ENCODE measurements at places on chromosomes 5 and 9.

DNA sequence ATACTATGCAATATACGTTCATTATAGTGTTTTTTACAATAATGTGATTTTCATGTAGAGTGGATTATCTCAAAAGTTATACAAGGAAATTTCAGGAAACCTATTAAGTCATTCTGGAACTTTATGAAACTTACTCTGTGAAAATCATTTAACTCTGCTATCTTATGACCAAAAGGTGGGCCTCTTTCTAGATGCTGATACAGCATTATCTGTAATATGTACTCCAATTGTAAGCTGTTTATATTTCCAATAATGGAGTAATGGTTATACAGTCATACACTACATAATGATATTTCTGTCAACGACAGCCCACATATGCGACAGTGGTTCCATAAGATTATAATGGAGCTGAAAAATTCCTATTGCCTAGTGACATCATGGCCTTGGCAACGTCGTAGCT is 18.8 kb upstream of the PCSK5 start:
- DNase-seq, result no peak

DNA sequence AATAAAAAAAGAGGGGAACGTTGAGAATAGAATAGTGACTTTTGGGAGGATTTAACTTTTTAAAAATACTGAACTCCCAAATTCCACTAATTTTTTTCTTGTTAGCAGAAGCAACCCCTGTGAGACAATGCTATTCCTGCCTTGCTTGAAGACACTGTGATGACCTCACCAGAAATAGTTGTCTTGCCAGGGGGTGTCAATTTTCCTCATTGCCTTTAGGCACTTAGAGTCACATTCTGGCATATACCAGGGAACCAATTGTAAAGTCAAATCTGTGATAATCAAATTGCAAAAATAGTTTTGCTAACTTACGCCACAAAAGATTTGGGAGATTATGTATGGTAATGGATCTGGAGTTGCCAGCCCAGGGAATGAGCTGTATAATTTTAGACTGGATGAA is 42.8 kb upstream of the RPS23 start:
- DNase-seq, result no peak

DNA sequence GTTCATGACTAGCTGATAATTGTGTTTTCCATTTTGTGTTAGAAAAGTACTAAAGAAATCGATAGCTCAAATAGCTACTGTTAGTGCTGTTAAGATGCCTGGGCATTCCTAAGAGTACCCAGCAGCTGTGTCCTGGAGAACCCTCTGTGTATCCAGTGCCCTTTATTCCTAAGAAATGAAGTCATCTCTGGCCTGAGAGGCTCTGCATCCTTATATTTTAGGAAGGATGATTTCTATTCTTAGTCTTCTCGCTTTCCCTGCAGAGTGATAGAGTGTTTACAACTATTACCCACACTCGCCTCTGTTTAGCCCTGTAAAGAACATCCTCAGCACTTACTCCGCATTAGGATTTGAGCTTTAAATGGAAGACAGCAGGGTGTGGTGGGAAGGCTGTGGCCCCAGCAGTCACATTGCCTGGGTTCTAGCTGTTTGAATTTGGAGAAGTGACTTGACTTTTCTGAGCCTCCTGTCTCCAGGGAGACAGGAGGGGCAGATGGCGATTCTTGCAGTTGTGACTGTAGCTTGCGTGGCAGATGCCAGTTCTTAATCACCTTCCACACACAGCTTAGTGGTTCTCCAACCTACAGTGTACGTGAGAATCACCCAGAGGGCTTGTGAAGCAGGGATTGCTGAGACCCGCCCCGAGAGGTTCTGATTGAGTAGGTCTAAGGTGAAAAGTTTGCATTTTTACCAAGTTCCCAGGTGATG is 177.2 kb upstream of the PITX1 start:
- no peak for DNase-seq

DNA sequence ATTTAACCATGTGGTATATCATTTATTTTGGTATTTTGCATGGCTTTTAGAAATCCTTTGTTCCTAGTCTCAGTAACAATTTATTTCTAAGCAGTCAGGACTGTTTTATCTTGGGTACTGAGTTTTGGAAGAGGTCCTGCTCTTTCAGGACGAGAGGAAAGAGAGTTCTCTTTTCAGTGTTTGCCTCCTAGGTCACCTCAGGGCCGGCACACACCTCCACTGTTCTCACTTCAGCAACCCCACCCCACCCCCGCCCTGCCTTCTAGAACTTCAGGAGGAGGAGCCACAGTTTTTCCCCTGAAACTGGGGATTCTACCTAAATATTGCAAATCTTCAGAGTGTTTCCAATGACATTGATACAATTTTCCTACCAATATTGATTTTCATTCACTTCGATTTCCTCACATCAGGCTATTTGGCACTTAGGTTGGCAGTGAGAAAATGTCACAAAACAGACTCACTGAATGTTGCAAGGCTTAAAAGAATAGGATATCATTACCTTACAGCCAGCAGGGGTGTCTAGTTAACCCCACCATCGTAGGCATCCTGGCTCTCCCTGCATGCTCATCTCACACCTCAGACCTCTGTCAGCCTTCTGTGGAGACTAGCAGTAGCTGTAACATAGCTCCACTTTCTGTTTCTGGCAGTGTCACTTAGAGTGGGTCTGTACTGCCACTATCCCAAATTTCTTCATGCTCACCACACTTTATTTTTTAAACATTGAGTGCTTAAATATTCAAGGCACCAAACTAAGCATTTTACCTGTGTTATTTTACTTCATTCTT is 5.4 kb downstream of the IGIP start:
- DNase-seq, result no peak

DNA sequence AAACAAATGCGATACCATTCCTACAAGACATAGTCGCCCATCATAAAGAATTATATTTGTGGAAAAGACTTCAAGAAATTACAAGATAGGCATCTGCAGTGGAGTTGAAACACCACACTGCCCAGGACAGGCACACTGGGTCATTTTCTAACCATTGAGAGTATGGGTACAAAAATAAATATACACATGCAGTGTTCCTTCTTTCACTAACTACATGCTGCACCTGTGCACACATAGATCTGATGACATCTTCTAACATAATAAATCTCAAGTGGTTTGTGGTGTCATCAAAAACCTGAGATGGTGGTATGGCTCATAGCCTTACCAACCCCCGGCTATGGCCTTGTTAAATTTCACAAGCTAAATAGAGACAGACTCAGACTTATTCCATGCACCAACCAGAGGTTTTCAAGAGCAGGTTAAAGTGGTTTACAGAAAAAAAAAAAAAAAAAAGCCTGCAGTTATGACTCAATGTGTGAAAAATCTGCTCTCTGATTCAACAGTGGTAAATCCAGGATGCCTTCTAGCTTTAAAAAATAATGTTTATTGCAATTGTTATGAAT is 12.4 kb upstream of the NFIB start:
- DNase-seq, result no peak

DNA sequence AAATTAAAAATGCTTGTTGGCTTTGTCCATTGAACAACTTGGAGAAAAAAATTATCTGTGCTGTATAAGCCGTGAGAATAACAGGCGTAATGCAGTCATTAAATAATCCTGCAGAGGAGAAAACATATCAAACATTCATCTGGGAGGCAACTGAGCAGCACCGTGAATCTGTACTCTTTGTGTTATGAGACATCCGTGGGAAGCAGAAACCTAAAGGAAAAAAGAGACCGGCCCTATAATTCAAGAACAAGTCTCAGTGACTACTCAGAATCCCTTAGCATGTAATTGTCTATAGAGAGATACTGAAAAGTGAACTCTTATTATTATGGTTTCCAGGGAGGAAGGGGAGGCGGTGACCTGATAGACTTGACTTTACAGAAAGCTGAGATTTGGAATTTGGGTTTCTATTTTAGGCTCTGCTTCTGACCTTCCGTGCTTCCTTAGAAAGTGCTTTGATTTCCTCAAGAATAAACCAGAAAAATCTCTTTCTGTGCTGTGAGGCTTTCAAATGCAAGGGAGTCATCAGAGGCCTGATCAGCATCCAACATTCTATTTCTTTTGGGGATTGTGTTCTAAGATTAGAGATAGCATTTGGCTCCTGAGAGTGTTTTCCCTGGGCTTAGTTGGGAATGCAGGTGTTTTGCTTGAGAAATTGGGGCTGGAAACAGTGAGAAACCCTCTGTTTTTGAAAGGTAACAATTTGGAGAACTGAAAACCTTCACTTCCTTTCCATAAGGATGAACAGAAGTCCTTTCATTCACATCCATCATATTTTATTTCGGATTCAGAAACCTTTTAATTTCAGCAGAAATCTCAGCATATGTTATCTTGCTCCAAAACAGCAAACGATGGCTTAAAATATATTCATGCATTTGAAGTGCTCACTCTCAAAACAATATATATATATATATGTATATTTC is 296.7 kb downstream of the CSNK1G3 start:
- DNase-seq, result no peak

DNA sequence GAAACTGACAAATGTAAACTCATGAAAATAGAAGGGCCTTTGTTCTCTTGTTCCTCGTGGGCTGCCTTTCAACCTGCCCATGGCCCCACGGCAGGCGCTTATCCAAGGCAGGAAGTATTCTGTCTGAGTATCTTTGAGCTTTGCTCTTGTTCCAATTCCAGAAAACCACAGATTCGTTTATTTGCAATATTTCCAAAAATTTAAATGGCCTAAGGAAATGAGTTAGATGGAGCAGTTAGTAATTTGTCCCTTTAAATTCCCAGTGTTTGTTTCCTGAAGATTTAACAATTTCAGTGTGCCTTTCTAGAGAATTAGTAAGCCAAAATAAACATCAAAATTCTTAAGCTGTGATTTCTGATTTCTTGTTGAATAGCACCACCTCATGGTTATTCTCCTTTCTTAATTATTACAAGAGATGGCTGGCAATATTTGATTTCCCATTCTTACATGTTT is 299.4 kb upstream of the RASA1 start:
- DNase-seq, result no peak

DNA sequence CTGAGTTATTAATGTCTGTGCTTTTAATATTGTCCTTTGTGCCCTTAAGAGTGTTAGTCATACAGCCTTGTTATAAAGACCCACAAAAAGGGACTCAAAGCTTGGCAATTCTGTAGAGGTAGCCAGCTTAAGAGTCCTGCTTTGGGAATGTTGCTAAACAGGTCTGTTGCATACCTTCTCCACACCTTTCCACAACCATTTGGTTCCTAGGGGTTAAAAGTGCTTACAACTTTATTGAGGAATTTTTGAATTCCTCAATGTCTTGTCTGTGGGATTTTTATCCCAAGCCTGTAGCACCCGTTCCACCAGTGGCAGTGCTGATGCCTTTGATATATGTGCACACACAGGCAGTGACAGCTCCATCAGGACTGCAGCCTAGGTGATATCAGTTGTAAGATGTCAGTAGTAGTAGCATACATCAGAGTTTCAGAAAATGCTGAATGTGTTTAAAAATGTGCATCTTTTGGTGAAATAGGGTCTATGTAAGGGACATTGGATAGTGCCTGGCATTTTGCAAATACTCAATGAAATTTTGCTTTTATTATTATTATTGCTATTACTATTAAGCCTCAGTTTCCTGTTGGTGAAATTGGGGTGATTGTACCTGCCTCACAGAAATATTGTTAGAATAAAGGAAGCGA is 68.5 kb downstream of the WWC1 start:
- DNase-seq, result no peak

- DNase-seq, result no peak
Observed at GRCh38 chr9:78035383-78035993, 3.9 kb upstream of the GNAQ start.

DNA sequence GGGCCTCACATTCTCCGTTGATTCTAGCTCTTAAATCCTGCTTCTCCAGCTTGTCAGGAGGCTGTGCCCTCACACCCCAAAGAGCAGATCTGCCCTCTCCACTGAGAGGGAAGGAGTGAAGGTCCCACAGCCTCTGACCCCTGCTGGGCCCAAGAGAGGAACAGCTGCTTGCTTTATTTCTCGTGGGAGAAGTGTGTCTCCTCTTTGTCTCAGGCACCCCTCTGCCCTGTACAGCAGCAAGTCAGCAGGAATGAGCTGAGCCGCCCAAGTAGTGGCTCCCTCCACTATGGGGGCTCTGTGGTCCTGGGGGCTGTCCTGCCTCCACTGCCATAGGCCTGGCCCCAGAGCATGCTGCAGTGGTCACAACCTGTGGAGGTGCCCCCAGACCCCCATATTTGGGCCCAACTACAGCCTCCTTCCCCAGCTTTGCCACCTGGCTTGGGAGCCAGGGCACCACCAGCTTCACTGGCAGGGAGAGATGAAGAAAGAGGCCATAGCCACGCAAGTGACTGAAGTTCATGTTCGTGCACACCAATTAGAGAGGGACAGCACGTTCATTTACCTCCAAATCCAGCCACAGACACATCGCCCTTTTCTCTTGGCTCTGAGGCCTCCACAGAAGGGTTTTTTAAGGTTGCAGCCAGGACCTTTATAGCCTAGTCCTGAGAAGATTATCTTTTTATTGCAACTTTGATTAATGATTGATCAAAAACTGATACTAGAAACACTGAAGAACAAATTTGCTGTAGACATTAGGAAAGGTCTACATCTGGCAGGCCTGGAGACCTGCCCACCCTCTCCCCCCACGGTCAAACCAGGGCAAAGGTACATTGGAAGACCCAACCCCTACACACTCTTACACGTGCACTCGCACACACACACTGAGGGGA is 27.5 kb downstream of the IRF1 start:
- DNase-seq, result no peak

- DNase-seq, result no peak
Observed at GRCh38 chr5:111755942-111756381, 1.0 kb downstream of the NREP start.

- no peak for DNase-seq
Observed at GRCh38 chr9:136505406-136506403, 22.9 kb upstream of the SEC16A start.

GRCh38 chr9:90508940-90509339 is 133.7 kb downstream of the DIRAS2 start:
- no peak for DNase-seq

DNA sequence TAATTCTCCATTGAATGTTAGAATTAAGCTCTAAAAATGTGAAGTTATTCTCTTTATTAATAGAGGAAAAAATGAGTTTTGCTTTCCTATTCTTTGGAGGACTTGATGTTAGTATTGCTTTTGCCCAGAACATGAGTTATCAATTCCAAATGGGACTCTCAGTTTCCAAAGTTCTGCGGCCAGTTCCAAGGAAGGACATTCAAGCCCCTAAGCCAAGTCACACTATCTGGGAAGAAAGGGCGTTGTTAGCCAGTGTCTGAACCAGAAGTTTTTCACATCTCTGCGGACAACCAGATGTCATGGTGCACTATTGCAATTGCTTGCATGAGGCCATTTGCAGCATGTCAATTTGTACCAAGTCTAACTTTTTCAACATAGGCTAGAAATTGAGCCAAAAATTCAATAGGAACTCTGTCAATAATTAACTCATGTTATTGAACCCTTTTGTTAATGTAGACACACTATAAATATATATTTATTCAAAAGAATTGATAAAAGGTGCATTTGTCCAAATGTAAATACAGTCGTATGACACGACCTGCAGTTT is 183.3 kb upstream of the PIK3R1 start:
- no peak for DNase-seq

- DNase-seq, result no peak
Observed at GRCh38 chr5:157596487-157596886, 20.9 kb upstream of the ADAM19 start.

DNA sequence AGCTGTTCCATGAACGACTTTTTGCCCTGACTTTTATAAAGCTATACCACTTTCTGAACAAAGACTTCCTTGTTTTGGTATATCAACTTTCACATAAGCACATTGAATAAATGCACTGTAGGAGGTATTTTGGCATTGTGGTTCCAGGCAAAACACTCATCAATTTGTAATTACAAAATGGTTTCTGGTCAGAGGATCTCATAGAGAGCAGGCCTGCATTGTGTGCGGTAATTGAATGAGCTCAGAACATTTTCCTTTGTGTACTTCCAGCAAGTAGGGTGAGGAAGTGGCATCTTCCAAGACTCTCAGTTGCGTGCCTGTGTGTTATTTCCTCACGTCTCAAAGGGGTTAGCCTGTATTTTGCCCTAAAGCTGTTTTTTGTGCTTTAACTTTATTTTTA is 89.2 kb downstream of the PDE6A start:
- DNase-seq, result no peak
